ENCODE measurements at places on chromosomes 2 and 18.

- no peak for DNase-seq
Observed at GRCh38 chr18:31553800-31554199, 37.9 kb upstream of the TTR start.

- DNase-seq, result no peak
Observed at GRCh38 chr18:45562567-45563479, 52.5 kb upstream of the SLC14A2 start.

- DNase-seq, result no peak
Observed at GRCh38 chr2:81895620-81896250, 1591.2 kb upstream of the LRRTM1 start.

- no peak for DNase-seq
Observed at GRCh38 chr2:200172521-200172920, 134.0 kb upstream of the SPATS2L start.

GRCh38 chr2:241324775-241325174, 9.1 kb downstream of the SEPTIN2 start:
- no peak for DNase-seq

DNA sequence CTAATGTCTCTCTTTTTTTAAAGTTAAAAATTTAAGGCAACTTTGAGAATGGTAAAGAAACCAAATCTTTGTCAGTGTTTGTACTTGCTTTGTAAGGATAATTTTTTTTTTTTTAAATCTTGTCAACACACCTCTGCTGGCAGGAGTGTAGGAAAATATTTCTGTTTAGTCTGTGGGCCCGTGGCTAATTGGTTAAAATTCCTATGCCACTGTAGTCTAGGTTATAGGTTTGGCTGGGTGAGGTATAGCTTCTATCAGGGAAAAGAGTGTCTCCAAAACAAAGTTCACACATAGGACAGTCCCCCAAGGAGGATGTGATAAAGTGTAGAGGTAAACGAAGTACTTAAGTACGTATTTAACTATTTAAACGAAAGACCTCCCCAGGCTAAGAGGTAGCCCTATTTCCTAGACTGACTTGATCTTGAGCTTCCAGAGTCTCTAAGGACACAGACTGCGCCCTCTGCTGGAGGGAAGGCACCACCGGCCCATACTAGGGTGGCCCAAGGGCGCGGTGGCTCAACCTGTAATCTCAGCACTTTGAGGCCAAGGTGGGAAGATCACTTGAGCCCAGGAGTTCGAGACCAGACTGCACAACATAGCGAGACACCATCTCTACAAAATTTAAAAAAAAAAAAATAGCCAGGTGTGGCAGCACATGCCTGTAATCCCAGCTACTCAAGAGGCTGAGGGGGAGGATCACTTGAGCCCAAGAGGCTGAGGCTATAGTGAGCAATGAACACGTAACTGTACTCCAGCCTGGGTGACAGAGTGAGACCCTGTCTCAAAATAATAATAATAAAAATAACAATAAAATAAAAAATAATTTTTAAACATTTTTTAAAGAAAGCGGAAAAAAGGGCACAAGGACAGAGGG, 8.9 kb downstream of the TEX44 start:
- DNase-seq, result peak; percentile 80

GRCh38 chr2:39266916-39267434, 23.2 kb upstream of the CDKL4 start:
- no peak for DNase-seq

DNA sequence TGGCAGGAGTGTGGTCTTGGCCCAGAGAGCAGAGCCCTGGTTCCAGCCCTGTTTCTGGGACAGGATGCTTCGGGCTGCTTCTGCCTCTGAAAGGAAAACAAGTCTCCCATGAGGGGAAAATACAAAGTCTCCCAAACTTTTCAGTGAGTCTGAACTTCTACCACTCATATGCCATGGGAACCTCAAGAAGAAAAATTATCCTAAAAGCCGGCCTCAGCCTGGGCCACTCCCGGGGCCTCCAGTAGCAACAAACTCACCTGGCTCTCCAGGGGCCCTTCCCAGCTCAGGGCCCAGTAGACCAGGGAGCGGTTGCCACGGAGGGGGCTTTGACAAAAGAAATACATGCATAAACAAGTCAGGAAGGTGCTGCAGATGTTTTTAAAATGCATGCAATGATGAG, 289.2 kb upstream of the HDAC4 start:
- no peak for DNase-seq

All from PC-9 (cell line).